ENCODE measurements at places on chromosomes 5 and 9. TPM values are rescaled to one million over a fixed set of nuclear protein-coding genes. Genes with fewer than 3 reads are reported as not detected.

The CDO1 gene
- not detected for total RNA-seq

The LCN6 gene
- total RNA-seq = not detected

The C9 gene
- total RNA-seq = not detected

The PCDHB8 gene
- total RNA-seq = 0.25 TPM

The FOCAD gene
- 18.3 TPM for total RNA-seq

The REEP2 gene
- total RNA-seq = 7.5 TPM

The PDCD1LG2 gene
- 0.34 TPM for total RNA-seq

The ACOT12 gene
- total RNA-seq = not detected

The TUSC1 gene
- total RNA-seq = 6.8 TPM

The PTPRD gene
- total RNA-seq = 0.13 TPM

The PCDHGA5 gene
- total RNA-seq = 0.07 TPM

The C5orf58 gene
- total RNA-seq = not detected

The HAVCR2 gene
- 0.38 TPM for total RNA-seq

The PROB1 gene
- 0.36 TPM for total RNA-seq

The FYB1 gene
- total RNA-seq = 17.1 TPM

The CD74 gene
- total RNA-seq = not detected

The GMCL2 gene
- not detected for total RNA-seq

The ISL1 gene
- not detected for total RNA-seq

The GARNL3 gene
- 2.4 TPM for total RNA-seq

The CREBRF gene
- 2.0 TPM for total RNA-seq

The BAAT gene
- total RNA-seq = 0.48 TPM

The FAM221B gene
- total RNA-seq = not detected

The LCN1 gene
- total RNA-seq = not detected

Measured in A549 treated with DMSO at 1 μM for 4 hours (cell line).